ENCODE measurements at places on chromosomes 5 and 9. TPM values are rescaled to one million over a fixed set of nuclear protein-coding genes. Genes with fewer than 3 reads are reported as not detected.

- no peak for DNase-seq
Observed at GRCh38 chr5:156407251-156407650, 80.3 kb downstream of the SGCD start.

DNA sequence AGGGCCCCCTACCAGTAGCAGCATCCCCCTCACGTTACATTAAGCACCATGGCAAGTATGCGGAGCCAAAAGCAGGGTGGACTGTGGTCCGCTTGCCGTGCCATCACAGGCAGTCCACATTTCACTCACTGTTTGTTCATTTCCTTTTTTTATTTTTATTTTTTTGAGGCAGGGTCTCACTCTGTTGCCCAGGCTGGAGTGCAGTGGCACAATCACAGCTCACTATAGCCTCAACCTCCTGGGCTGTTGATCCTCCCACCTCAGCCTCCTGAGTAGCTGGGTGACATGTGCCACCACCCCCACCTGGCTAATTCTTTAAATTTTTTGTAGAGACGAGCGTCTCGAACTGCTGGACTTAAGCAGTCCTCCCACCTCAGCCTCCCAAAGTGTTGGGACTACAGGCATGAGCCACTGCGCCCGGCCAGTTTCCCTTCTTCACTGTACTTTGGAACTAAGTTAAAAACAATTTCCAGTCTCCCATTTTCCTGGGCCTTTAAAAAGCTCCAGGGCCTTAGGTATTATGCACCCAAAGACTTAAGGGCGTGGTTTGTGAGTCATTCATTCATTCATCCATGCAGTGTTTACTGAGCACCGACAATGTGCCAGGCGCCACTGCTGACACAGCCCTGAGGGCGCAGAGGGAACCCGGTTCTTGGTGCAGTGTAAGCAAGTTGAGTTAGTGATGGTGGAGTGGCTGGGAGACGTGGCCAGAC is 19.9 kb downstream of the PRRX2 start:
- no peak for DNase-seq

DNA sequence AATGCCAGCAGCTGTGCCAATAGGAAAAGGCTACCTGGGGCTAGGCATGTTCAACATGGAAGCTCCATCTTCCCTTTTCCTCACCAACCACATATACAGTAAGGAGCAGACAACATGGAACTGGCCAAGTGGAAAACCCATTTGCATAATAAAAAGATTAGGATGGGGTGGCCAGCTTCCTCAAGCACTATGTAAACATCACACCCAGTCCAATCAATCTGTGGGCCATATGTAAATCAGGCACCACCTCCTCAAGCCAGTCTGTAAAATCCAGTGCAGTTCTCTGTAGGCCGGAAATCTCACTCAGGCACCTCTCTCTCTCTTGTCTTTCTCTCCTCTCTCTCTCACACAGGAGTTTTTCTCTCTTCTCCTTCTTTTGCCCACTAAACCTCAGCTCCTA is 360.2 kb upstream of the GRIA1 start:
- DNase-seq: no peak

- no peak for DNase-seq
Observed at GRCh38 chr9:6926436-6926835, 168.7 kb downstream of the KDM4C start.

DNA sequence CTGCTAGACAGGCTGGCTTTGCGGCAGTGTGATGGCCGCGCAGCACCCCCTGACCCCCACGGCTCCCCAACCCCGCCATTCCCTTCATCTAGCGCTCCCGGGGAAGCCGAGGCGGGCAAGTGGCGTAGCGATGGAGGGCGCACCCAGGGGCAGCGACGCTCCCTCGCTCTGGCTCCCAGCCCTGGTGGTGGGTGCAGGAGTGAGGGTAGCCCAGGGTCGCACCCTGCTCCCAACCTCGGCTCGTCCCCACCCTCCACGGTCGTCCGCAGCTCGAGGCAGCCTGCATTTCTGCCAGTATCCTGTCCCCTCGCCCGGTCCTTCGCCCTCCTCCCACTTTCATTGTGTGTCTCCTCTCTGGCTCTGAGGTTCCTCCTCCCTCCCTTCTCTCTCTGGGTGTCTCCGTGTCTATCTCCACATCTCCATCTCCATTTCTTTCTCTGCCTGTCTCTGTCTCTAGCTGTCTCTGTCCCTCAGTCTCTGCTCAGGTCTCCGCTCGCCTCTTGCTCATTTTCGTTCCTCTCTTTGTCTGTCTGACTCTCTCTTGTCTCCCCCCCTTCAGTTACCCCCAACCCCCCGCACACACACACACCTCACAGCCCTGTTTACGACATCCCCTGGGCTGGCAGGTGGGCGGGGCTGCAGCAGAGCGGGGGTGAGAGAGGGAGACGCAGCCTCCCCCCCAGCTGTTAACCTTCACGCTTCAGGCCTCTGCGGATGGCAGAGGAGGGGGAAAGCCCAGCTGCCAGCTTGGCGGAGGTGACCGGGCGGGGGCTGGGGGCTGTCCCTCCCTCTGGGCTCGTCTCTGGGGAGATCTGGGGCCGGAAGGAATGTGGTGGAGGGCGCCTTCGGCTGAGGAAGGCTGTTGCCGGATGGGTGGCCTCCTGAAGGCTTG is 48.7 kb upstream of the PSD2 start:
- DNase-seq: no peak

- DNase-seq: no peak
Observed at GRCh38 chr5:124007675-124008398, 495.9 kb downstream of the CSNK1G3 start.

- DNase-seq: no peak
Observed at GRCh38 chr9:108582726-108583125, 273.1 kb downstream of the ACTL7B start.

- DNase-seq: no peak
Observed at GRCh38 chr5:41980870-41981269, 55.8 kb downstream of the FBXO4 start.

GRCh38 chr9:114315723-114316363 is 7.1 kb upstream of the ORM1 start:
- no peak for DNase-seq

DNA sequence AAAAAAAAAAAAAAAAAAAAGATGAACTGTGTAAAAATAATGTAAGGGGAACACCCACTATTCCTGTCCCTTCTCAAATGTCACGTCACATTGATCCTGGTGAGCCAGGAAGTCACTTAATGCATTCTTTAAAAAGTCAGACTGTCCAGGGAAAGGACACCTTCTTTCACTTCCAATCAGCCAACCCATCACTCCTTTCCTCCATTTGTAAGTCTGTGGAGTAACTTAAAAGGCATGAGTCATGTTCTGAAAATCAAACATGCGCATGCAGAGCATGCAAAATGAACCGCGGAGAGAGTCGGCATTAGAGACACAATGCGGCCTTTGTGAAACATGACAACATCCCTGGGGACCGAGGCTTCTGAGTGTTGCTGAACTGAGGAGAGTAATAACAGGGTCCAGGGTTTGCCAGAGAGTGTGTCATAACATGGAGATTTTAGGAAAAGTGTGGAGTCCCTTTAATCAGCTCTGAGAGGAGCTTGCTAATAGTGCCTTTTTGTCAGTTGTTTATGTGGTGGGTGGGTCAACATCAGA is 77.6 kb upstream of the SEMA6A start:
- DNase-seq: peak; percentile 13

DNA sequence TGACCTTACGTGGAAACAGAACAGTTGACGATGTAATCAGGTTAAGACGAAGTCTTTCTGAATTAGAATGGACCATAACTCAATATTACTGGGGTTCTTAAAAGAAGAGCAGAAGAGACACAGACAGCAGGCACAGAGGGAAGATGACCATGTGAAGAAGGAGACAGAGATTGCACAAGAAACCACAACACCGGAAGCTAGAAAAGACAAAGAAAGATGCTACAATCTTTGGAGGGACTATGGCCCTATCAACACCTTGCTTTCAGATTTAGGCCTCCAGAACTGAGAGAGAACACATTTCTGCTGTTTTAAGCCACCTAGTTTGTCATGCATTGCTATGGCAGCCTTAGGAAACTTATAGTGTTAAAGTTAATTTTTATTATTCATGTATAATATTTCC is 27.1 kb downstream of the CDH9 start:
- DNase-seq: no peak

DNA sequence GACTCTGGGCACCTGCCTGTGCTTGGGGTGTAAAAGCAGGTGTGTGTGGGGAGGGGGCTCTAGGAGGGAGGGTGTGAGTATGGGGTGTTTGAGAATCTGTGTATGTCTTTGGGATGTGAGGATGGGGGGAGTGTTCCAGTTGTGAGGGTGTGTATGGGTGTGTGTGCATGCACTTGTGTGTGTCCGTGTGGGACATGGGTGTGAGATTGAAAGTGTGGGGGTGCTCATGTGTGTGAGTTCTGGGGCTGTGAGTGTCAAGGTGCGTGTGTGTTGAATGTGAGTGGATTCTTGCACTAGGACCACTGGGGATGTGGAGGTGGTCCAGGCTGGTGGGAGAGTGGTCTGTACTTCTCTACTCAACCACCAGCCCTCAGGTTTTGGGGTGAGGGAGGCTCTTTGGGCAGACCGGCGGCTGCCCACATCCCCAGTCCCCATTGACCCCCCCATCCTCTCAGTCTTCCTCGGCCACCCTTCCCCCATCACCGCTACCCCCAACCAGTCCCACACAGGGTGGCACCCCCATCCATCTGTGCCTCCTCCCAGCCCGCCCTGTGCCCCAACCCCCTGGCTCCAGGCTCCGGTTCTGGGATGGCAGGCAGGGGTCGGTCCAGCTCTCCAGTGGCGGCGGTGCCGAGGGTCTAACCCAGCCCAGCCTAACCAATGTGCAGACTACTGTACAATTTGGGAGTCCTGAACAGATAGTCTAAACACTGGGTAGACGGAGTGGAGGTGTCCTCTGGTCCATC is 31.5 kb downstream of the GOLGA2 start:
- no peak for DNase-seq

GRCh38 chr9:129362287-129363000 is 184.4 kb upstream of the IER5L start:
- DNase-seq: no peak

GRCh38 chr5:17406423-17406838 is 91.6 kb upstream of the TAF11L2 start:
- no peak for DNase-seq

GRCh38 chr9:34501372-34501771 is 21.4 kb downstream of the ENHO start:
- no peak for DNase-seq

- DNase-seq: no peak
Observed at GRCh38 chr9:93010056-93010455, 48.4 kb upstream of the SUSD3 start.

DNA sequence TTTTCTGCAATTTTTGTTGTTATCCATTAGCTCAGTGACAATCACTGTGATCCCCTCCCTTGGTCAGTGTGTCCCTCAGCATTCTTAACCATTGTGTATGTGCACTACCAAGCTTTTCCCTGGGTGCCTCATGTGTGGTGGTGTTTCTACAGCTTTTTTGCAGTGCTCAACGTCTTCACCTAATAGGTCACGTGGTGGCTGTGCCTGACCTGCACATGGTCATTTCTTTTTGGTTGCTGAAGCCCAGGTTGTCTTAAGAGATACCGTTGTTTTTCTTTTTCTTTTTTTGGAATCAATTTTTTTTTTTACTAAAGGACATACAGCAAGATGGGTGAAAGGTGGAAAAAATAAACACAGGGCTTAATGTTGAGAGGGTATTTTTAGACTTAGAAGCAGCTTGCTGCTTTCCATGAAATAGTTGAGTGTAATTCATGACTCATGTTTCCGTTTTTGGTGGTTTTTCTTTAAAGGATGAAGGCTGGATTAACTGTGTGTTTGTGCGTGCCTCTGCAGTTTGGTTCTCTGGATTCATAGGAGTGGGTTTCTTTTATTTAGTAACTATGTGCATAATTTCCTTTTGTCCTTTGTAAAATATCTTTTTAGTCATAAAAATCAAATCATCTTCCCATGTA is 22.2 kb downstream of the SH3GL2 start:
- no peak for DNase-seq

GRCh38 chr5:137040641-137041340 is 458.3 kb downstream of the SPOCK1 start:
- no peak for DNase-seq

DNA sequence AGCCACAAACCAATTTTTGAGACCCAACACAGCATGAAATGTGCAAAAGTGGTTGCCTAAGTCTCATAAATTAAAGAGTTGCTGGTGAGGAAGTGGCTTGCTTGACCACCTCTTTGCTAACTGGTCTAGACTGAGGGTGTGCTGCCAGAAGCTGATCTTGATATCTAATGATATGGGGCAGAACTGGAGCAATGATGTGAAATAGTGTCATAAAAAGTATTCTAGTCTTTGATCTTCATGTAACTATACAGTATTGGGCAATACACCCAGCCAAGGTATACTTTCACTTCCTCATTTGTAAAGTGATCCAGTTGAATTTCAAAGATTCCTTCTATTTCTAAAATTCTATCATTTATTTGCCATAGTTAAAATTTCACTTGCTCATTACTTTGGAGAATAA is 5.9 kb upstream of the YTHDC2 start:
- DNase-seq: no peak

DNA sequence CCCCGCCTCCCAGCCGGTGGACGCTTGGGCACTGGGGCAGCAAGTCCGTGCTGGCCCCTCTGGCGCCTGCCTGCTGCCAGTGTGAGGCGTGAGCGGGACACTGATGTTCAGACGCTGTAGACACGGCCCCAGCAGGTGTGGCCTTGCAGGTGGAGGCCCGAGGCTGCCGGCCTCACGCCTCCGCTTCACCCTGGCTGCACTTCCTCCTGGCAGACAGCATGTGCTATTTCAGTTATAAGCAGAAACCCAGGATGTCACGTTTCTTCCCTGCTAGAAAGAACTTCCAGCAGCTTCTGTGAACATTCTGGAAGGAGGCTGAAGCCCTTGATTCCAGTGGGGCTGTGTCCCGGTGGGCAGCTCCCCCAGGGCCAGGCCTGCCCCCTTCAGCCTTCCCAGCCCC is 114.8 kb upstream of the FCN2 start:
- DNase-seq: no peak

DNA sequence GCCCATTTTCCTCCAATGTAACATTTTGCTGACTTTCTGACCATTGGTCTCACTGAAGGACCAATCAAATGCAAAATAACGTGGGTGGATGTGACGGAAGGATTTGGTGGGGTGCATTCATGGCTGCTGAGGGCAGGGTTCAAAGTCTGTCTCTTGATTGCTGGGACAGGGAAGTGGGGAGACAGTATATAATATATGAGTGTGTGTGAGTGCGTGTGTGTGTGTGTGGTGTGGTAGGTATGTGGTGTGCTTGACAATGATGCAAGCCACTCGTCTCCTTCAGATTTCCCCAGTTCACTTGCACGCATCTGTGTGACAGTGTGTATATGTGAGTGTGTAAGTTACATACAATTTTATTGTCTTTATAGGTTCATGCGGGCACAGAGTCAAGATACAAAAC is 477.3 kb downstream of the DIRAS2 start:
- DNase-seq: no peak

DNA sequence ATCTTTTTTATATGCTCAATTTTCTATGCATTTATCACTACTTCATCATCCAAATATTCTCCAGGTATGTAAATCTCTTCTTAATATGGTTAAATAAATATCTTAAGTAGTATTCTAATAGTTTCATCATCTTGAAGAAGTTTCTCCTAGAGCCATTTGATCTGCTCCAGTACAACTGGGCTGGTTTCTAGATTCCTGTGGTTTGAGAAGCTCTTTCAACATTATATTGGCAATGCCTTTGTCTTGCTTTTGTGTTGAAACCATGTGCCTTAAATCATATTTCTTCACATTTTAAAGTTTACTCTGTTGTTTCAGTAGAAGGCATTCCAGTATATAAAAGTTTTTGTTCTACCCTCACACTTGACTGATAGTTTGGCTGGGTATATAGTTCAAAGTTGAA is 27.6 kb downstream of the MBLAC2 start:
- no peak for DNase-seq

NR2F1 gene
- total RNA-seq: 3.4 TPM

MEIKIN gene
- total RNA-seq: not detected

BRINP1 gene
- total RNA-seq: 1.8 TPM

IL9 gene
- not detected for total RNA-seq
